ENCODE measurements at places on chromosomes 5 and 9.

DNA sequence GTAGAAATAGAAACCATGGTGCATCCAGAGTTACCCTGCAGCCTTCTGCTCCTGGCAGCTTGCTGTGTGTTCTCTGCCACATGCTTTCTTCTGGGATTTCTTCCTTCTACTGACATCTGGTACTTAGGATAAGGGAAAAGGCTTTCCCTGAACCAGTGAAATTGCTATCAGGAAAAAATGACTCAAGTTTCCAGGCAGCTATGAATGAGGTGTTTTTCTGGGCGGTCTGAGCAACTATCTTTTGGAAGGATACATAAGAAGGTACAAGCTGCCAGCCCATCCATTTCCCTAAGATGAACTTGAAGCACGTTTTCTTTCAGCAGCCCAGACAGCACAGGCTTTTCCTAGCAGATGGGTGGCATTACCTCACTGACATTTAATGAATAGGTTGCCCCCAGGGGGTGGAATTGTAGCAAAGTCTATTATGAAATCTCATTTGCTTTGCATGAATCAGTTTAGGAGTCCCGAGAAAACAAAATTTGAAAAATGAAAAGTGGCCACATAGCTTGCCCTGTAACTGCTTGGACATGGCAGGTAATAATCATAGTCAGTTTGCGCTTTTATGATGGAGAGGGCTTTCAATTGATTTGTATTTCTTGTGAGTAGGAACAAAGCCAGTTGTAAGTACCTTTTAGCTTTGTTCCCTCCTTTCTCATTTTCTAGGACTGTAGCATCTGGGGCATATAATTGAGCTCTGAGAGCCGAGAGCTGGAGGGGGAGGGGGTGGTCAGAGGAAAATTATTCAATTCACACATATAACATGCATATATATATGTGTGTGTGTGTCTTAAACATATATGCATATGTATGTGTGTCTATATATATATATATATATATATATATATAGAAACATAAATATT, 108.5 kb downstream of the C9orf152 start:
- no peak for DNase-seq

GRCh38 chr9:104868687-104869404, 59.1 kb downstream of the ABCA1 start:
- DNase-seq, result peak; percentile 66

DNA sequence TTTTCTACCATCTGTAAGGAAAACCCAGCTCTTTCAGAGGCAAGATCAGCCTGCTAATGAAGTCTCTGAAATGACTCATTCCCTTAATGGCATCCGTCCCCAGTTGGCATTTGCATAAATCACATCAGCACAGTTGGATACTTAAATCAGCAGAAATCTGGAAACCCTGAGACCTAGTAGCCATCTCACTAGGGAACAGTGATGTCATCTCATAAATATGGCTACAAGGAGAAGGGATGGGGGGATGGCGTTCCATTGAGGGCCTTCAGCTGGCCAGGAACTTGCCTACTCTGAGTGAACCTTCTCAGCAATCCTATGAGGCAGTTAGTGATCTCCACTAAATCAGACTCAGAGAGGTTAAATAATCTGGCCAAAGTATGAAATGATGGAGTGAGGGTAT, 81.8 kb downstream of the CMYA5 start:
- DNase-seq, result no peak

DNA sequence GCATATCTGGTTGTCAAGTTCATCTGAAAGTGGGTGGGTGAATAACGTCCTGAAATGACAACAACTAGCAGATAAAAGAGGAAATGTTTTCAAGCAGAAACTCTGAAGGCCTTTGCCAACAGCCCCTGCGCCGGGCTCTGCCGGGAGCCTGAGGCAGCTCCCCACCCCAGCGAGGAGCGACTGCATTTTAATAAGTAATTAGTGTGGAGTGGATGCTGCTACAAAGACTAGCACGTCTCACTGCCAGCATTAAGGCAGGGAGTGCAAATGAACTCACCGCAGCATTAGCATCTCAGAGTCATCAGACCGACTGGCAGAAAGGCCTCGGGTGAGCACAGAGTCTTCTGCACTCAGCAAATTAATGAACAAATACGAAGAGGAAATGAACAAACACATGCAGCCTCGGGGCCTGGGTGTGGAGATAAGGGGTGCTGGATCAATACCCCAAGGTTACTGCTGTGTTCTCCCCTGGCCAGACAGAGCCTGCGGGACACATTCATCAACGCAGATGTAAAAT, 63.8 kb downstream of the VAV2 start:
- no peak for DNase-seq

DNA sequence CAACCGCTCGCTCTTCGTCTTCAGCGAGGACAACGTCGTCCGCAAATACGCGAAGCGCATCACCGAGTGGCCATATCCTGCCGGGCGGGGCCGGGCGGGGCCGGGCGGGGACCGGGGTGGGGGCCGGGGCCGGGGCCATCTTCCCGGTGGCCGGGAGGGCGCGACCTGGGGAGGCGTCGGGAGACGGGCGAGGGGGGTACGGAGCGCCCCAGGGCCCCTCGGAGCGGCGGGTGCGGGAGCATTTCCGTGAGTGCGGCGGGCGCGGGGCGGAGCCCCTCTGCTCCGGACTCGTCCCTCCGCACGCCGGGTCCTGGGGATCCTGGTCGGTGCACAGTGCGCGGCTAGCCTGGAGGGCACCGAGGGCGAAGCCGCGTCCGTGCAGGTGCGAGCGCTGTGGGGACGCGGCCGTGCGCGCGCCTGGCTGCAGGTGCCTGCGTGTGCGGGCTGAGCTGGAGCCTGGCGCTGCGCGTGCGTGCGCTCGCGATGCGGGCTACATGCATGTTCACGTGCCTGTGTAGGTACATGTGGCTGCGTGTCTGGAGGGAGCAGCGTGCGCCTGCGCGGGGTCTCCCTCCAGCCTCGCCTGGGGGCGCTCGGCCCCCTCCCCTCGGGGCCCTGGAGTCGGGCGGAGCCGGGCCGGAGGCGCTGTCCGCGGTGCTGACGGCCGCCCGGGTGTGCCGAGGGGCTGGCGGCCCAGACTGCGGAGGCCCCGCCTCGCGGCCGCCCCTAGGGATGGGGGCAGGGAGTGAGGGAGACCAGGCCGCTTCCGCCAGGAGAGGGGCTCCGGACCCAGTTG, 762 bp downstream of the CACNA1B start:
- peak; percentile 90 for DNase-seq

GRCh38 chr5:173670791-173671120, 54.3 kb upstream of the BOD1 start:
- DNase-seq, result no peak

GRCh38 chr5:178080618-178081410, 32.5 kb upstream of the N4BP3 start:
- DNase-seq, result no peak

- no peak for DNase-seq
Measured at GRCh38 chr5:180813420-180813819, 10.8 kb upstream of the MGAT1 start.

DNA sequence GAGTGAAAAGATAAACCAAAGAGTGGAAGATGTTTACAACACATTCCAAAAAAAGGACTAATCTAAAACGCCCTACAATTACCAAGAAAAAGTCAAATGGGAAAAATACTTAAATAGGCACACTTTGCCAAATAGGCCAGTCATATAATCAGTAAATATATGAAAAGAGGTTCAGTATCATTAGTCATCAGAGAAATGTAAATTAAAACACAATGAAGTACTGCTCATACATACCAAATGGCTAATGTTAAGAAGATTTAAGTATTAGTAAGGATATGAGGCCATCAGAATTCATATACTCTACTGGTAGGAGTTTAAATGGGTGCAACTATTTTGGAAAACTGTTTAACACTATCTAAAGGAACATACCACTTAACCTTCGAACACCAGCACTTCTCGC, 47.6 kb downstream of the ZDHHC21 start:
- no peak for DNase-seq

Measured in WTC11 (cell line).